ENCODE measurements at places on chromosomes 4 and X.

DNA sequence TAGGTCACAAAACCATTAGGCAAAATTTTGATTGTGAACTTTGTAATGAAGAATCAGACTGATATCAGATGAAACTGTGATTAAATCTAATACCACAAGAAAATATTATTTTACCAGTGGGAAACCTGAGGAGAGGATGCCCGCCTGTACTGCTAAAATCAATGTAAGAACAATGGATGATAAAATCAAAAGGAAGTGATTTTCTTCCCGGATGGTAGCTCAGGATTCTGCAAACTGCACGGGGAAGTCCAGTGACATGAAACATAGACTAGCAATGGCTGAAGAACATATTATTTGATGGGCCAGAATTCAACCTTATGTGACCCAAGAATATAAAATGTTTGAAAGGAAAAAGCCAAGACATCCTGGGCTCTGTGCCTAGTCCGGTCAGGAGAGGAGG is 974.9 kb downstream of the PCDH18 start:
- no peak for DNase-seq

DNA sequence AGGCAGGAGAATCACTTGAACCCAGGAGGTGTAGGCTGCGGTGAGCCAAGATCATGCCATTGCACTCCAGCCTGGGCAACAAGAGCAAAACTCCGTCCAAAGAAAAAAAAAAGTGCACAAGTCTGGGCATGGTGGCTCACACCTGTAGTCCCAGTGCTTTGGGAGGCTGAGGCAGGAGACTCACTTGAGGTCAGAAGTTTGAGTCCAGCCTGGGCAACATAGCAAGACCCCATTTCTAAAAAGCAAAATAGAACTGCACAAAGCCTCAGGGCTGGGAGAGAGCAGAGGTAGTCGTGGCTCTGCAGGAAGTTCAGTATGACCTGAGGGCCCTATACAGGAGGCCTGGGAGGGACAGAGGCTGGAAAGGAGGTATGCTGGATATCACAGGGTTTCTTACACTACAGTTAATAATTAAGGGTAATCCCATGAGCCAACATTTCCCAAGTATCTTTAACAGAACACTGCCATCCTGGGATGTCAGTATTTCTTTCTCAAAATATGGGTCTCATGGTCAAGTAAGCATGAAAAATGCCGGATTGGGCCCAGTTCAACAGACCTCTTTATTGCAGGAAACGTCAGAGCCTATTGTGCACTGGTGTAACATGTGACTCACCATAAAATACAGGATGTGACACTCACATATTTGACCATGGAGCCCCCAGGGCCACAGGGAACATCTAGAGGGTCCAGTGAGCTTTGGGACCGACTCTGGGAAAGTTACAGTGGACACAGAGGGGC is 37.8 kb downstream of the ACSL1 start:
- DNase-seq, result no peak

DNA sequence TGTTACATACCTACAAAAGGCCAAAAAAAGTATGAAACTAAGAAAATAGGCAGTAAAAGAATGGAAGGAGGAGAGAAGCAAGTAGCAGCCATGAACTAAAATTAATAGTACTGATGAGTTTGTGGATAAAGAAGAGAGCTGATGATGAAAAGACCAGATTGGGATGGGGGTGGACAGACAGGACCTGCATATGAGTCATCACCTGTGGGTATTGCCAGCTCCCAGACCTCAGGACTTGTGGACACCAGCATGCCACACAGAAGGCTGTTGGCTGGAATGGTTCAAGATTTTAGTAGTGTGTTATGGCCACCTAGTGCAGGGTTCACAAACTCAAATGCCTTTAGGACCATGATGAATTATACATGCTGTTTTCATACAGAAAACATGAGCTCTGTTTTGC is 58.9 kb downstream of the ARX start:
- DNase-seq, result no peak

DNA sequence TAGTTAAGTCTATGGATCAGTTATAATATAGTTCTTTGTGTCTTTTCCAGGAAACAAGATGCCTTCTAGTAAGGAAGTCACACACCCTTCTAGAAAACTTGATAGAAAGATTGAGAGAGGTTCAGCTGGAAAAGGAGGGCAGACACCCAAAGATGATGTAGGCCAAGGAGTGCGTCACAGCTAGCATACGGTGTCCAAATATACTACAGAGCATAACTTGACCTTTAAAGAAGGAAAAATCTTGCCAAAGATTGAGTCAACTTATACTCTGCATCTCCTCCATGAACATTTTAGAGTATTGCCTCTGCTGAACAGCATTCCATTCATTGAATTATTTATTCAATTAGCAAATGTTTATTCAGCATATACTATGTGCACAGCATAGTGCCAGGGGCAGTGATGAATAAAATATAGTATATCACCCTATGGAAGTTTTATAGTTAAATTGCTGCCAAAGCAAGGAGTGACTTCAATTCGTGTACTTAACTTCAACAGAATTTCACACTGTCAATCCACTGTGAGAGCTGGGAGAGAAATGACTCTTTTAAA is 51.9 kb upstream of the SLC6A14 start:
- DNase-seq, result no peak

DNA sequence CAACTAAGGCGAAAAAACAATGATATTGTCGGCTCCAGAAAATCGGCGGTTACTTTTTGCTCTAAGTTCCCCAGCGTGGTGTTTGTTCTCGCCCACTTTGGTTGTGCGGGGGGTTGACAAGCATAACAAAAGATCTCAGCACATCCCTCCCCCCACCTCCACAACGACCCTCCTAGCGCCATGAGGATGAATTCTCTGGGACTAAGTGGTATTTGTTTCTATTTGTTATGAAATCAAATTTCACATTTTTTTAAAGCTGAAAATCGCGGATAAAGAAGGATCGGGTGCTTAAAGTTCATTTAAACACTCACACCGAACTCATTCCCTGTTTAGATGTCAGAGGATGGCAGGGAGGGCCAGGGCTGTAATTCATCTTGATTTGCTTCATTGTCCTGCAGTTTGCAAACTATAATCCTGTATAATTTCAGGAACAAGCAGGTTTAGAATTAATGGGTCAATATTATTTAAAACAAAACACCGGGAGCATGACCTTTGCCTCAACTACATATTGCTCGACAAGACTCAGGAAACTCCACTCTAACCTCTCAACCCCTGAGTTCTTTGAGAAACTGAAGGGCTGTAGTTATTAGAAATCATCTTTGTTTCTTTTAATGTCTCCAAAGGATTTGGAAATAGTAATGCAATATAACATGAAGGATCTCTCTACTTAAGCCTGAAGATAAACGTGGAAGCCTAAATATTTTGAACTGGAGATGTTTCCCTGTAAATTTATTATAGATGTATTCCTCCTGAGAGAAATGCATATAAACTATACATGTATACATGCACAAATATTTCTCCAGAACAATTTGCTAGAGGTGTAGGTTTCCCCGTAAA is 6.4 kb downstream of the PITX2 start:
- DNase-seq, result no peak

GRCh38 chrX:38694394-38694793 is 106.9 kb upstream of the MID1IP1 start:
- no peak for DNase-seq

GRCh38 chr4:105022811-105023667 is 123.6 kb upstream of the TET2 start:
- no peak for DNase-seq

DNA sequence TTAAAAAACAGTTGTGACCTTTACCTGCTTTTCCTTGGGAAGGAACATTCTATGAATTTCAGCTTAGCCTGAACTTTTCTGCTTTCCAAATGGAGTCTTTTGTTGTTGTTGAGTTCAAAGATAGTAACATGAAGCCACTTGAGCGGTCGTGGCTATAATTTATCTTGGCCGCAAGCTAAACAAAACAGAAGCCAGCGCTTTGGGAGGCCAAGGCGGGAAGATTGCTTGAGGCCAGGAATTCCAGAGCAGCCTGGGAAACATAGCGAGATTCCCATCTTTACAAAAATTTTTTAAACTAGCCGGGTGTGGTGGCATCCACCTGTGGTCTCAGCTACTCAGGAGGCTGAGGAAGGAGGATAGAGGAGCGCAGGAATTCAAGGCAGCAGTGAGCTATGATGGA is 29.9 kb downstream of the TKTL1 start:
- DNase-seq, result no peak

DNA sequence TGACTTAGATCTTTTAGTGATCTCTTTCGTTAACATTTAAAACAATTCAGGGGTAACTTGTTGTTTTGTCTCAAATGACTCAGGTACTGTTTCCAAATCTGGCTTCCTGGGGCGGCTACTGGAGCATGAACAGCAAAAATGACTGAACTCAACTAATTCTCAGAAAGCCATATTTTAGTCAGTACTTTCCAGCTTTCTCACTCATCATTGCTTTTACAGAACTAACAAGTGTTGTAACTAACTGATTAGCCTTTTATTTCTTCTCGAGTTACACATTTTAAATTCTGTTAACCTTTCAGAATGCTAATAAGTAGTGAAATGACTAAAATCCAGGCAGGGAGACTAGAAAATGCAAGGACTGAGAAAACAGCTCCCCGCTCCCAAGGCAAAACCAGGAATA is 55.3 kb downstream of the JADE3 start:
- DNase-seq, result peak; percentile 14

GRCh38 chr4:38958453-38959190 is 73.6 kb downstream of the TMEM156 start:
- no peak for DNase-seq

DNA sequence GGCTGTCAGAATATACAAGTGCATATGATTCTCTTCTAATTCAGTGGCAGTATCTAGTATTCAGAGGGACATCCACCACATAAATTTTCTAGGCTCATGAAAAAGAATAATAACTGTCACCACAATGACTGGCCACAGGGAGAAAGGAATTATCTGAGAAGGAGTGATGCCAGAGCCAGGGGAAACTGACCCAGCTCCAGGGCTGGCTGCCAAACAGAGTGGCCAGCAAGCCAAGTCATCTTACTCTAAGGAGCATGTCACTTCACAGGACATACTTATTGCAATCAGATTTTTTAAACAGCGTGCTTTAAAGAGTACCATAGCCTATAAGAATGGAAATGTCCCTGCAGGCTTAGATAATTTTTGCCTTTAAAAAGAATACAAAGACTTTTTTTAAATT is 5.8 kb upstream of the SEPTIN11 start:
- no peak for DNase-seq

DNA sequence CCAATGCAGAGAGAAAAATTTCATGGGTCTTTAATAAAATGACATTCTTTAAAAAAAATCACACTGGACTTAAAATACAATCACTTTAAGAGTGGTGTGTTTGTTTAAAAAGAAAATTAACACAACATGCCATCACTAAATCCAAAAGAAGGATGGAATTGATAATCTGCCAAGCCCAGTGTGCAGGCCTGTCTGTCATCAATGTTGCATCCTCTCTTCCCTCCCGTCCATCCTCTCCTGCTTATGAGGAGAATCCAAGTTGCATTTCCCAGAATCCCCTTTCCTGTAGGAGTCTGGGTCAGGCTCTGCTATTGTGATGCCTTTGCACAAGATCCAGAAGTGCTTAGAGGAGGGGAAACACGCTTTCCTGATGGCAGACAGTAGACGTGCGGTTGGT is 169.4 kb downstream of the MID1 start:
- DNase-seq, result no peak

- DNase-seq, result no peak
Measured at GRCh38 chrX:84729809-84730208, 227.6 kb upstream of the HDX start.

GRCh38 chr4:156595041-156595440 is 376.6 kb downstream of the PDGFC start:
- no peak for DNase-seq

GRCh38 chr4:38105475-38106220 is 145.4 kb downstream of the PTTG2 start:
- DNase-seq, result no peak

DNA sequence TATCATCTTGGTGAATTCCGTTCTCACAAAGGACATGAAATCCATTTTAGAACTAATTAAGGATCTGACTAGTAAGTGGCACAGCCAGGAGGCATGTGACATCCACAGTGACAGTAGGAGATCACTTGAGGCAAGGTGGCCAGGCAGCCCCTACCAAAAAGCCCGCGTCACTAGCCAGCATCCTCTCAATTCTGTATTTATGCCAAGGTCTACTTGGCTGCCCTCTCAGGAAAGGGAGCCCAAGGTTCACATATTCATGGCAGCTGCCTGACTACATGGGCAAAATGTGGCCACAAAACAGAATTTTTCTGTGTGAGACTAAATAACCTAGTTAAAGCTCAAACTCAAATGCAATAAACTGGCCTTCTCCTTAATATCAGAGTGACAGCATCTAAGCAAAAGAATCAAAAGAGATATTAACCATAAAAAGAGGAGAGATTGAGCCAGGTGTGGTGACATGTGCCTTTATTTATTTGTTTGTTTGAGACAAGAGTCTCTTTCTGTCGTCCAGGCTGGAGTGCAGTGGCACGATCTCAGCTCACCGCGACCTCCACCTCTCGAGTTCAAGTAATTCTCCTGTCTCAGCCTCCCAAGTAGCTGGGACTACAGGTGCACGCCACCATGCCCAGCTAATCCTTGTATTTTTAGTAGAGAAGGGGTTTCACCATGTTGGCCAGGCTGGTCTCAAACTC is 51.5 kb downstream of the SLC9A7 start:
- no peak for DNase-seq

GRCh38 chrX:123648028-123648810 is 84.6 kb downstream of the THOC2 start:
- DNase-seq, result no peak

GRCh38 chr4:109818268-109818667 is 2.7 kb downstream of the GAR1 start:
- DNase-seq, result no peak

- DNase-seq, result no peak
Measured at GRCh38 chr4:108775921-108776320, 13.1 kb upstream of the ETNPPL start.

DNA sequence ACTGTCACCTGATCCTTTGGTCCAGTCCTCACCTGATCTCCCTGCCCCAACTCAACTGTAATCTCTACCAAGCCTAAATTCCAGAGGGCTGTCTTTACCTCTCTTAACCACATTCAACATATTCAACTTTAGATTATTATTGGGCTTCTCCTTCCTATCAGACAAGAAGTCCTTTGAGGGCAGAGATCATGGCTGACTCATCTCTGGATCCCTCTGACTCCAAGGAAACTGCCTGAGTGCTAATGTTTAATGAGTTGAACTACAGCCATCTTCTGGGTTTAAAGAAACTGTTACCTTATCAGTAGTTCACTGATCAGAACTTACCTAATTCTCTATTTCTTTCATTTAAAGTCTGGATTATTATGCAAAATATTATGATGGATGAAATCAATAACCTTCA is 135.7 kb downstream of the GPC3 start:
- no peak for DNase-seq

GRCh38 chrX:112247714-112248113 is 165.1 kb upstream of the TRPC5 start:
- DNase-seq, result no peak

DNA sequence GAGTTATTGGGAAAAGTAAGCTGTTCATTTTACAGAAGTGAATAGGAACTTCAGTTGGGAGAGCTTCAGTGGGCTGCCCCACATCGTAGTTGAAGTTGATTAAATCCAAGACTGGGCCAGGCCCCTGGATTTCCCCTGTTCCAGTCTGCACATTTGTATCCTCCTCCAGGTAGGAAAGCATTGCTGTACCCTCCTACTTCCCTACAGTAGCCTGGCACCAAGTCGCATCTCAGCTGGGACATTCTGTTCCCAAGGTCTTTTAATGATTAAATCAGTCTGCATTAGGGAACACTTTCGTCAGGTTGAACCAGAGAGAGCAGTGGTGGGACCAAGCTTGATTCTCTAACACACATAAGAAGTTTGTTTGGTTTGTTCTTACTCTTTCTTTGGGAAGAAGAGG is 165.8 kb upstream of the PPARGC1A start:
- DNase-seq, result no peak

GRCh38 chrX:72604705-72605104 is 32.1 kb upstream of the HDAC8 start:
- no peak for DNase-seq
